ENCODE measurements at places on chromosomes 11 and 22.

DNA sequence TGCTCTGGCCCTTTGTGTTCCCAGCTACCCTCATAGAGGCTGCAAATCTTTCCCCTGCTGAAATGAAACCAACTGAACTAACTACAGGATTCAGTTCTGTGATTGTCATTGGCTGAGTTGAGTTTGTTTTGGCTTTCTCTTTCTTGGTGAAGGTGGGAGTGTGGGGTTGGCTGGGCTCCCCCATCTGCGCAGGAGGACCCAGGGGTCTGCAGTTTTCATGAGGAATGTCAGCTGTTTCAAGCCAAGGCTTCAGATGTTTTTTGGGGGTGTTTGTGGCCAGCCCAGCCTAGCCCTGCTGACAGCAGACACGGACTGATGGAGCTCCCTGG, 34.0 kb downstream of the LRP5 start:
- no peak for DNase-seq

DNA sequence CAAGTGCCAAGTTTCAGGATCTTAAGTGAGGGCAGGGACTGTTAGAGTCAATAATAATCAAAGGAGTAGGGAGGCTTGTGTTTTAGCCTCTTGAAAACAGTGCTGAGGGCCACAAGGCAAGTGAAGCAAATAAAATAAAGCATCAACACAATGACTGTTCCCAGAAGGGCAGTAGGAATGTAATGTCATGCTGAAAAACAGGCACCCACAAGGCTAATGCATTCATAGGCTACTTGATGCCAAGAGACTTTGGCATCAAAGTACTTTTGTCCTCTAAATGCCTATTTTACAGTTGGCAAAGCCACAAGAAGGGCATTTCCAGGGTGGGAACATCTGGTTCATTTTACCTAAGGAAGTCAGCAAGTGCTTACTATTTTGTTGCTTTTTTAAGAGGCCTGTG, 22.9 kb downstream of the RAB39A start:
- DNase-seq, result no peak

GRCh38 chr11:46248289-46249102, 29.0 kb upstream of the CREB3L1 start:
- peak; percentile 95 for DNase-seq

DNA sequence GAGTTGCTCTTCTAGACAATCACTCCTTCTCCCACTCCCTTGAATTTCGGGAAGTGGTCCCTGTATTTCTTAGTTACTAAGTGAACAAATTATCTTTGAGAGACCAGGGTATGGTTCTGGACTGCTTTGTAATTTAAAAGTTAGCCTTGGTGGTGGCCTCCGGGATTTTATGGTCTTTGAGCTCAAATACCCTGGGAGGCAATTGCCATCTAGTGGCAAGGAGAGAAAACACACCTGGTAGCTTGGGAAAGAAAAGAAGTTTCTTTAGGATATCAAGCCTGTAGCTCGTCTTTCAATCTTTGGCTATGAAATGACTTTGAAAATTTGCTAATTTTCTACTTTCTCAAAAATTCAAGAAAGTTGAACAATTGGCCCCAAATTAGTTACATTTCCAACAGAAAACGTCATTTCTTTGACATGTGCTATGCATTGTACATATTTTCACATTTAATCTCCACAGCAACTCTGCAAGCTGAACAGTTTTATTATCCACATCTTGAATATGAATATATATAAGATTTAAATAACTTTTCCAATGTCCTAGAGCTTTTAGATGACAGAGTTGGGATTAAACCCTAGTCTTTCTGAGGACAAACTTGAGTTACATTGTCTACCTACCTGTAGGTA, 39.1 kb downstream of the MMP27 start:
- peak; percentile 61 for DNase-seq

DNA sequence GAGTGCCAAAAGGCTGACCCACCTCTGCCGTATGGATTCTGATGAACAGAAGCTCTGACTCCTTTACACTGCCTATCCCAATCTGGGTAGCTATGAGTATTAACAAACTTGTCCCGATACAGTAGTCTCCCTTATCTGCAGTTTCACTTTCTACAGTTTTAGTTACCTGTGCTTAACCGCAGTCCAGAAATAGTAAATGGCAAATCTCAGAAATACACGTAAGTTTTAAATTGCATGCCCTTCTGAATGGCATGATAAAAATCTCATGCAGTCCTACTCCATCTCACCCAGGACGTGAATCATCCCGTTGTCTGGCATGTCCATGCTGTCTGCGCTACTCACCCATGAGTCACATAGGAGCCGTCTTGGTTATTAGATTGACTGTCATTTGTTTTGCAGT, 68.8 kb downstream of the SNX19 start:
- peak; percentile 83 for DNase-seq

- DNase-seq, result peak; percentile 83
These were observed 6.8 kb upstream of the CHKA start for GRCh38 chr11:68127714-68128681.

GRCh38 chr11:102472127-102472526, 19.6 kb upstream of the TMEM123 start:
- no peak for DNase-seq

GRCh38 chr22:49998718-49999062, 13.9 kb downstream of the IL17REL start:
- DNase-seq, result no peak

GRCh38 chr11:66850588-66851238, 6.2 kb upstream of the LRFN4 start:
- no peak for DNase-seq

DNA sequence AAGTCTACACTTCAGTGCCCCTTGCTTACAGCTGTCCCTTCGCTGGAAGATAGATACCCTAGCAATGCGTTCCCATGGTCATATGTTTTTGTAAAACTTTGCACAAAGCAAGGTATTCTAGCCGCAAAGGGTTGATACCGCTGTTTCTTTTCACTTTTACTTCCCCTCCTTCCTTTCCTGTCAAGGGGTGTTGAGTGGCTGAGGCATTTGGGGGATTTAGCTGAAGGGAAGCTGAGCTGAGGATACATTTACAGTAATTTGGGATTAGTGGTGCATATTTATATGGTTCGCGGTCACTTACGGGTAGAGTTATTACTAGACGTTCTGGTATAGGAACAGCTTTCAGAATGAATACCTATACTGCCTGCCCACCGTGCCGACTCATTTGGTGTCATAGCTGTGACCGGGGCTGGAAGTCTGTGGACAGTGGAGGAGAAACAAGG, 86.9 kb upstream of the WNT11 start:
- no peak for DNase-seq

DNA sequence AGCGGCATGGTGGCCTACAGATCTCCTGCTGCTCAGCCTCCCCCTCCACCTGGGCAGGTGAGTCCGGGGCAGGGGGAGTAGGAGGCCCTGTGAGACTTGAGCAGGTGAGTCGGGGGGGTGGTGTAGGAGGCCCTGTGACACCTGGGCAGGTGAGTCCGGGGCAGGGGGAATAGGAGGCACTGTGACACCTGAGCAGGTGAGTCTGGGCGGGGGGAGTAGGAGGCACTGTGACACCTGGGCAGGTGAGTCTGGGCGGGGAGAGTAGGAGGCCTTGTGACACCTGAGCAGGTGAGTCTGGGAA, 299.3 kb downstream of the BRD1 start:
- DNase-seq, result no peak

DNA sequence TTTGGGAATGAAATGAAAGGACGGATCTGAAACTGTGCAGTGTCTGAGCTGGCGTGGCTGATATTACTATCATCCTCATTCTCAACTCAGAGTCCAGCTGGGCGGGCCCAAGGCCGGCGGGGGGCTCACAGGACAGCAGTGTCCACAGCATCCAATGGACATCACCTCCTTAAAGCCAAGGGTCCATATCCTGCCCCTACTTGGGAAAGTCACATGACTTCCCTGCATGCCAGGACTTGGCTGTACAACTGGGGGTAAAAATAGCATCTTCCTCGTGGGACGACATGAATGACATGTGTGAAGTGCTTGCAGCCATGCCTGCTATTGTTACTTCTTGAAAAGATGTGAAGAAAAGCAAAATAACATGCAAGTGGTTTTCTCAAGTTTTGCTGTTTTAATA, 82.3 kb downstream of the TRMU start:
- DNase-seq, result no peak

DNA sequence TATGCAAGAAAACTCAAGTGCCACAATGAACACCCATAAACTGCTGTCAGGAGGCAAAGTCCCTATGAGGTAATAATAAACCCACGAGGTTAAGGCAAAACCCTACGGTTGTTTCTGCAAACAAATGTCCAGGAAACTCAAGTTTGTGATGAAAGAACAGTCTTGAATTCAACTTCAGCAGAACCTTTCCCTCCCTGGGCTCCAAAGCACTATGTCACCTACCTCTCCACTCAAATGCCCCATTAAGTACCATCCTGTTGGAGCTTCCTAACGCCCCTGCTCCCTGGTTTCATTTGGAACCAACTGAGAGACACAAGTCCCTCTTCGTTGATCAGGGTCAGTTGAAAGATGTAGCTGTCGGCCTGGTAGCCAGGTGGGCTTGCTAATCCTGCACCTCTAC, 2.6 kb upstream of the C11orf91 start:
- no peak for DNase-seq

DNA sequence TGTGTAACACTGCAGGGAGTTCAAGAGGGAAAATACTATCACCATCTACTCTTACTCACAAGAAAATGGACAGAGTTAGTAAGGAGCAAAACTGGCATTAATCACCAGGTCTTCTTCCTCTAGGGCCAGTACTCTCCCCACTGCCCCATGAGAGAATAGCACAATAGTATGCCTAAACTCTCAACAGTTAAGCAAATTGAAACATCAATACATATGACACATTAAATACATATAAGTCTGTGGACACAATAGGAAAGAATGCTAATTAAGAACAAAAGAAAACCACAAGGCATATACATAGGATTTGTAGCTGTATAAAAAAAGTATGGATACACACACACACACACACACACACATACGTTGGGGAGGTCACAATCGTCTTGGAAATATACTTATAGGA, 197.9 kb upstream of the BDNF start:
- no peak for DNase-seq

GRCh38 chr11:115767883-115768282, 263.7 kb upstream of the CADM1 start:
- DNase-seq, result no peak

DNA sequence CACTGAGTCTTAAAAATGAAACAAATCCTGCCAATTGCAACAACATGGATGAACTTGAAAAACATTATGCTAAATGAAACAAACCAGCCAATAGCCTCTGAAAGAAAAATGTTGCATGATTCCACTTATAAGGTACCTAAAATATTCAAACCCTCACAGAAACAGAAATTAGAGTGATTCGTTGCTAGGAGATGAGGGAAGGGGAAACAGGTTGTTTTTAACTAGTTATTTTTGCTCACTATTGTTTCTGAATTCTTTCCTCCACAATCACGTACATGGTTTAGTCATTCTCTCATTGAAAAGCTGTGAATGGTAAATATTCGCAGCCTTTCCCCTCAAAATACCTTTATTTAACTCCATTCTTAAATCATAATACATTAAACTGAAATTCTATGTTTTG, 14.0 kb upstream of the TYR start:
- no peak for DNase-seq

GRCh38 chr11:2591805-2592204, 108.0 kb downstream of the KCNQ1OT1 start:
- no peak for DNase-seq

GRCh38 chr22:23926561-23926960, 32.4 kb downstream of the MIF start:
- no peak for DNase-seq

DNA sequence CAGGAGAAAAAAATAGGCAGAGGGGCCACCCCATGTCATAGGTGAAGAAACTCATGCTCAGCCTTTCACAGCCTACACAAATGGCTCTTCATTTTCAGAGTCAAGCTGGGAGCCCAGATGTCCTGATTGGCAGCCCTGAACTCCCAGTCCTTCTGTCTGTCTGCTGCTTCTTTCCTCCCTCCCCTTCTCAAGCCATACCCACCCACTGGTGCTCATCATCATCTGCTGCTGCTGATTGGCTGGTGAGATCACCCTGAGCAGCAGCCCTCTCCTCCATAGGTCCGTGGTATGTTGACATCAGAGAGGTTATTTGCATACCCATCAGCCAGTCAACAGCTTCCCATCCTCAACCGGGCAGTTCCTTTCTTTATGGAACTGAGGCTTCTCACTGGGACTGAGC, 46.1 kb upstream of the PRDM11 start:
- DNase-seq, result no peak

DNA sequence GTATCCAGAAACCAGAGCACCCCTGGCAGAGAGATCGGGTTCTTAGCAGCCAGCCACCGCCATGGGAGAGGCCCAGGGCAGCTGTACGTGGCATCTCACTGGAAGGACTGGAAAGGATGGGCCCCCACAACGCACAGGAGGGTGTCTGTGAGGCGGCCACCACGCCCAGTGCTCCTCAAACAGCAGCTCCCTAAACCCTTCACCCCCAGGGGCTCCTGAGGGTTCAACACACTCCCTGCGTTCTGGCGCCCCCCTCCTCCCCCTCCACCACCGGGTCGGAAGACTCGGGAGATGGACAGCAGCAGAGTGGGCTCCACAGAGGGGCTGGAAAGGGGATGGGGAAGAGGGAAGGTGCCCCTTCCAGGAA, 1.1 kb downstream of the MAPK12 start:
- no peak for DNase-seq

- no peak for DNase-seq
These were observed 1005.6 kb downstream of the TBC1D22A start for GRCh38 chr22:47768027-47768426.

DNA sequence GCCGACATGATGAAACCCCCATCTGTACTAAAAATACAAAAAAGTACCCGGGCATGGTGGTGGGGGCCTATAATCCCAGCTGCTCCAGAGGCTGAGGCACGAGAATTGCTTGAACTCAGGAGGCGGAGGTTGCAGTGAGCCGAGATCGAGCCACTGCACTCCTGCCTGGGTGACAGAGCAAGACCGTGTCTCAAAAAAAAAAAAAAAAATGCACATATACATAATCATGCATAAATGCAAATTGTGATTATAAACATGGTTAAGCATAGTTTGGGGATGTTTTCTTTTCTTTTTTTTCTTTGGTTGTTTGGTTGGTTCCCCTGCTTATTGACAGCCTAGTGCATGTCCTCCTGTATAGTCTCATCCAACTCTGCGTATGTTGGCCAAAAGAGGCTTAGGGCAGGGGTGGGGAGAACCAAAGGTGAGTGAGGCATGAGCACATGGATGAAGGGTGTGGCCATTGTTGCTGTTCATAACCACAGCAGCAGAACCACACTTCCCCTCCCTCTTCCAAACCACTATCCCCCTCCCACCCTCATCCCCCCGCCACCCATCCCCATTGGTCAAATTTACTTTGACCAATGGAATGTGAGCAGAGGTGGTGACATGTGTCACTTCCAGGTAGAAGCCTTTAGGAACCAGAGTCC, 6.9 kb upstream of the VPS37C start:
- no peak for DNase-seq

- DNase-seq, result no peak
These were observed 44.8 kb downstream of the MMP20 start for GRCh38 chr11:102580185-102580951.

GRCh38 chr22:29306835-29307595, 565 bp downstream of the GAS2L1 start:
- peak; percentile 83 for DNase-seq

DNA sequence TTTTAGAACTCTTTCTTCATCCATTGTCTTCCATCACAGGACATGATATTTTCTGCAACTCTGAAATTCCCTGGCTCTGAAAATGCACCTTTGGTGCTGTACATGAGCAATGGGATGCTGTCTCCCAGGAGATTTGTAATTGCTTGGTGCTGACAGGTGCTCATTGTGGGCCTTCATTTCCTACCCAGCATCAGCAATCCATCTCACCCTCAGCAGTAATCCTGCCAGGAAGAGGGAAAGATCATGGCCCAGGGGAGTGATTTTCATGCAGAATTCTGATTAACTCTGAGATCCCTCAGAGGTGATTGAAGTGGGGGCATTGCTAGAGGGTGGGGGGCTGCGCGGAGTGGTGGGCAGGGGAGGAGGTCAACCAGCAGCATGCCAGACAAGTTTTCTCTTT, 651.7 kb downstream of the NELL1 start:
- no peak for DNase-seq
